ENCODE measurements at places on chromosomes 12 and 14.
A peak's percentile ranks its signal among the peaks of the same experiment; 100 is the strongest.

DNA sequence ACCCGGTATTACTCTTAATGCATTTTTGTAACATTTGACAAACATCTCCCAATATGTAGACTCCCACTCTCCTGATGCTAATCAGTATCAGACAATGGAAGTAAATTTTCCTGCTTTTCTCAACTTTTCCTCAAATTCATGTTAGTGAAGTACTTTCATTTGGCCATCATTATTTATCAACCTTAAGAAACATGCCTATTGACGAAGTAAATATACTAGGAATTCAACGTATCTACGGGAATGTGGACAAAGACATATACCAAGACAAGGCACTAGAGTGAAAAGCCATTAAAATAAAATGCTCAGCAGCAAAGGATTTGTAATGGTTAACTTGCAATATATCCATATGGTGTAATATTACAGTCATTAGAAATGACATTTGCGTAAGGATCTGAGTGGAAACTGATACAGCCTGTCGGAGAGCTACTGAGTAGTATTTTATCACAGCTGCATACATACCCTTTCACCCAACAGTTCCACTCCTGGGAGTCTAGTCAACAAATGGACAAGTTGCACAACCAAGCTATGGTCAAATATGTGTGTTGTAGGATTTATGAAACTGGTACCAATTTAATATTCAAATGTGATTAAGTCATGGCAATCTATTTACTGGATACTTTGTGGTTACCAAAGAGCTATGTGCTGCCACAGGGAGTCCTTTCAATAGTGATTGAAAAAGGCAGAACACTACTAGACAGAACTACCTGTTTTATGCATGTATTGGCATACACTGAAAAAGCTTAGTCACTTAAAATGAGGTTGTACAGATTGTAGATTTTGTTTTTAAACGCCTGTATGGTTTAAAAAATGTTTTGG is 26.5 kb downstream of the NUDT4 start:
- DNase-seq, result no peak

GRCh38 chr14:35380794-35381193 is 23.8 kb downstream of the NFKBIA start:
- no peak for DNase-seq

GRCh38 chr14:95263527-95264231 is 56.0 kb downstream of the CLMN start:
- no peak for DNase-seq

DNA sequence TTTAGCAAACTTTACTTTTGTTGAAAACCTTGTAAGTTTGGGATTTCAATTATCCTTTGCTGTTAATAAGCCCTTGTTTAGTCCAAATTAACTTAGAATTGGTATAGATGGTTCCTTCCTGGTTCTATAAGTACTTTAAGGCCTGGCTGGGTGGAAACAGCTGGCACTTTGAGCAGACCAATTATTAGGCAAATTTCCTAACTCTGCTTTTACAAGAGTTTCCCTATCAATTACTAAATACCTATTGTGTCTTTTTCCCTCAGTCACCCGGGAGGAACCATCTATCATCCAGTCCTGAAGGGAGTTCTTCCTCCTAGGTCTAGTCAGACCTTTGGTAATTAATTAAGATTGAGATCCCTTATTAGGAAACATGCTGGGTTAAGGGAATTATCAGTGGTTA is 138.0 kb downstream of the SLC38A6 start:
- DNase-seq, result no peak

DNA sequence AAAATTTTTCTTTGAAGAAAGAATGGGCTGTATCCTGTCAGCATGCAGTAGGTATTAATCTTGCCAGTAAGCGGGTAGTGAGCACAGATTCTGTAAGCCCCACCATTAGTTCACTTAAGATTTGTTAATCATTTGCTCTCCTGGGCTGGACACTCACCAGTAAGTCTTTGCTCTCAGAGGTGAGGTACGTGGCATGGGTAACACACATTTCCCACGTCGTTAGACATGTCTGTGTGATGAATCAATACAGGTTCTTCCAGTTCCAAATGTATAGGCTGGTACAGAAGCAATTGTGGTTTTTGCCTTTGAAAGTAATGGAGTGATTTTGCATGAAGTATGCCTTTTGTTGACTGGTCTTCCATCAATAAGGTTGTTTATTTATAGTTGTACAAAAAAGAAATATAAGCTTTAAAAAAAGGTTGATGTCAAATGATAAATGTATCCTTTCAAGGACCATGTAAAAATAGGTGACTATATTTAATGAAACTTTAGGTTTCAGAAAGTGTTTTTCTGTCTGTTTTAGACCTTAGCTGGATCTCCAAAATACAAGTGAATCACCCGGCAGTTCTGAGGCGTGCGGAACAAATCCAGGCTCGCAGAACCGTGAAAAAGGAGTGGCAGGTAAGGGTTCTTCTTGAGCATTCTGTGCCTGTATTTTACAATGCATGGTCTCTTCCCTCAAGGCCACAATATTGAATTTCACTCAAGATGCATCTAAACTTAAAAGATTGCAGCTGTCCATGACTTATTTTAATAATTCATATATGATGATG is 45.5 kb downstream of the DERA start:
- DNase-seq, result no peak

GRCh38 chr12:105819549-105819948 is 319.2 kb downstream of the NUAK1 start:
- DNase-seq, result no peak

GRCh38 chr14:91229743-91230200 is 14.7 kb downstream of the GPR68 start:
- no peak for DNase-seq

DNA sequence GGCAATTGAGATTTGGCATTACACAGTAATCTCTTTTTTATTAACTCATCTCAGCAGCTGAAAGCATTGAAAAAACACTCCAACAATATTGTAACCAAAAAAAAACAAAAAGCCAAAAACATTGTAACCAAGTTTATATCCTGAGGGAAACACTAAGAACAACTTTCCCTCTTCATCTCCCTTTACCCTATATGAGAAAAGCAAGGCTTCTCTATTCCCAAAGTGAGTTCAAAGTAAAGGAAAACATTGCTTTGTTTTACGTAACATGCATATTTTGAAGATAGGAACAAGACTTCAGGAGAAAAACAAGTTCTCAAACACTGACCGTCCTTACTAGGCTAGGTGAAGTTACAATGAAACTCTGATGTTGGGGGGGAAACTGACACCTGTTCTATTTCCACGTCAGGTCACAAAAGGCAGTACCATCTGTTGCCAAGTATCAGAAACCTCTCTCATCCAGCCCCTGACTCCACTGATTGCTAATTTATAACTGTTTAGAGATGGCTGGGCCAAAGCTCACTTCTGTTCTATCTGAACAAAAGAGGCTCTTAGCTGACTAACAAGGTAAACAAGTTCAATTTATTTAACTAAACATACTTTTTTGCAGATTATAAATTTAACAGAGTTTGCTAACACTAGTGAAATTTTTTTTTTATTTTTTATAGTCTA is 67.9 kb upstream of the PLXNC1 start:
- no peak for DNase-seq

DNA sequence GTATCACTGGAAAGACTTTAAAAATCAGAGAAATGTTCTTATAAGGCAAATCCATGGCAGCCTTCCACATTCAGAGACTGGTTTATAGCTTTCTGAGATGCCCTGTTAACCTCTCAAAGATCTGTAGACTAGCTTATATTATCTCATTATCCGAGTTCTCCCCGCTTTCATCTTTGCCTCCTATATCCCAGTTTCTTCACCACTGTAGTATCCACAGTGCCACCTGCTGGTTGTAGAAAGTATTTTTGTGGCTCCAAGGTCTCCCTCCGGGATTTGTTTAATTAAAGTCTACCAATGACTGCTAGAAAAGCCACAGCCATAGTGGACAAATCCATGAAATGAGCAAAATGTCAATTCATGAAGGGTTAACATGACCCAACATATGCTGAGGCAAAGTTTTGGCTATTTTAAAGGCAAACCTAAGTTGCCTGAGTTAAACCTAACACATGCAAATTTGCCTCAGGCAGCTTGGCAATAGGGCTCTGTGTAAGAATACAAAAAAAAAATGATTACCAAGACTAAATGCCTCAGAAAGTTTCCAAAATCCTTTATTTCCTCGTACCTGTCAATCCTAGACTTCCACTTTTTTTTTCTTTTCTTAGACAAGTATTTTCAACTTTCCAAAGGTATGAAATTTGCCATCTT is 218.8 kb upstream of the BMP4 start:
- DNase-seq, result peak; percentile 59

DNA sequence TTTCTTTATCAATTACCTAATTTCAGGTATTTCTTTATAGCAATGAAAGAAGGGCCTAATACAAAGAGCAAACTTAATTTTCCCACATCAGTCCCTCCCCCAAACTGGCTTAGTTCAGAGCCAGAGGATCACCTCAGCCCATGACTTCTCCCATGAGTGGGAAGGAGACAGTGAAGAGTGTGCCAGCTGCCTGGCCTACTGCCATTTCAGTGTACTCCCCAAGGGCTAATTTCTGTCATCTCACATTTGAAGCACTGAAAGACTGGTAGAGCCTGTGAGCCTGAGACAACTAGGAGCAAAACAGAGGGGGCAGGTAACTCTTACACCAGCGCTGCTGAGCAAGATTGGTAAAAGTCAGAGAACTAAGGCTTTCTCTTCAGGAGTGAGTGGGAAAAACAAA is 29.1 kb upstream of the ADAM20 start:
- DNase-seq, result peak; percentile 43
